NCI-H2081 treated with DMSO at 0.1 percent for 48 hours (cell line): ENCODE measurements at places on chromosomes 11 and 22.

GRCh38 chr11:120594746-120595145 lies 83.2 kb downstream of the GRIK4 start:
- no peak for DNase-seq

- DNase-seq = no peak
These were observed 148.2 kb downstream of the MAML2 start for GRCh38 chr11:96194581-96195374.

GRCh38 chr11:117490911-117491310 lies 163.3 kb downstream of the CEP164 start:
- no peak for DNase-seq

GRCh38 chr11:127074151-127074761 lies 73.7 kb upstream of the KIRREL3 start:
- DNase-seq = no peak

DNA sequence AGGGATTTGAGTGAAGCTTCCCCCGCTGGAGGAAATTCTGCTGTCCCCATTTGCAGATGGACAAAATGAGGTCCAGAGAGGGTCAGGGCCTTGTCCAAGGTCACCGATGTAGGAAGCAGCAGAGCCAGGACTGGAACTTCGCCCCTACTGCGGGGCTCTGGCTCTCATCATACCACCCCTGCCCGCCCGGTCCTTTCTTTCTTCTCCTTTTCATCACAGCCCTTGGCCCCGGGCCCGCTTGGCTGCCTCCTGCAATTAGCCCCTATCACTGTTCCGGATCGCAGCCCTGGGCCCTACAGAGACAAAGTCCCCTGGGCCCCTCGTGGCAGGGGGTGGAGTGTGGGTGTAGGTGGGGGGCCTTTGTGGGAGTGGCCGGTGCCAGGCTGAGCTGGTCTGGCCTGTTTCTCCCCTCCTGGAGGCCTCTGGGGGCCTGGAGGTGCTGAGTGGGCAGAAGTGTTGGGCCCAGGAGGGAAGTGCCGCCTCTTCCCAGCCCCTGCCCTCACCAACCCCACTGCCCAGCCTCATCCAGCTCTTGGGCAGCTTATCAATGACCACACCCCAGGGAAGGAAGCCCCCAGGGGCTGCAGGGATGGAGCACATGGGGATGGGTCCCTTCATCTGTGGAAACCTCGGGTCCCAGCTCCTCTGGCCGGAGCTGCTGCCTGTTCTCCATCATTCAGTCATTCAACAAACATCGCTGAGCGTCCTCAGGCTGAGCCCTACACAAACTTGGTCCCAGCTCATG lies 3.4 kb downstream of the EMID1 start:
- DNase-seq = no peak

- no peak for DNase-seq
These were observed 320.9 kb upstream of the PITPNB start for GRCh38 chr22:28239941-28240340.

DNA sequence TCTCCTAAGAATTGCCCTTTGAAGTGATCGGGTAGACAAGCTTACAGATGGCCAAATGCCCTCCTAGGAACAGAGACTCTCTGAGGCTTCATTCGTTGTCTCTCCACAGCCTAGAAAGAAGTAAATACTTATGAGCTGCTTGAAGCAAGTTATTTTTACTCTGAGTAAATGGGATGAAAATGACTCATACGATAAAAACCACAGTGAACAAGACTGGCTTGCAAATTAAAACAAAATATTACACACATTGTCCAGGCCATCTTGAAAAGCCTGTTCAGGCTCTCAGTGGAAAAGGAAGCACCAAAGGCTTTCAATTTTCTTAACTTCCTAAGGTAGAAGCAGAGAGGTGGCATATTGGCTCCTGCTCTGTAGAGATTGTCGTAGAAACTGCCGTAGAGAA lies 294.2 kb downstream of the NELL1 start:
- no peak for DNase-seq

DNA sequence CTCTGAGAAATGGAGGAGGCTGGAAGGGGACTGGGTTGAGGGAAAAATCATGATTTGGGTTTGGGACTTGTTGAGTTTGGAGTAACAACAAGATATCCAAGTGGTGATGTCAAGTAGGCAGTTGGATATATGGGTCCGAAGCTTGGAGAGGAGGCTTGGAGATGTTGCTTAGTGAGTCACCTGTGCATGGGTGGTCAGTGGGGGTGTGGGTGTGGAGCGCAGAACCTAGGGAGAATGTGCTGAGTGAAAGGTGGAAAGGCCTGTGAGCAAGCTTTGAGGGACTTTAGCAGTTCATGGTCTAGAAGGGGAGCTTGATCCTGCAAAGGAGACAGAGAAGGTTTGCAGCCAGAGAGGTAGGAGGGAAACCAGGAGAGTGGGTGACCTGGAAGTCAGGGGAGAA lies 38.2 kb downstream of the PRDM11 start:
- DNase-seq = no peak

DNA sequence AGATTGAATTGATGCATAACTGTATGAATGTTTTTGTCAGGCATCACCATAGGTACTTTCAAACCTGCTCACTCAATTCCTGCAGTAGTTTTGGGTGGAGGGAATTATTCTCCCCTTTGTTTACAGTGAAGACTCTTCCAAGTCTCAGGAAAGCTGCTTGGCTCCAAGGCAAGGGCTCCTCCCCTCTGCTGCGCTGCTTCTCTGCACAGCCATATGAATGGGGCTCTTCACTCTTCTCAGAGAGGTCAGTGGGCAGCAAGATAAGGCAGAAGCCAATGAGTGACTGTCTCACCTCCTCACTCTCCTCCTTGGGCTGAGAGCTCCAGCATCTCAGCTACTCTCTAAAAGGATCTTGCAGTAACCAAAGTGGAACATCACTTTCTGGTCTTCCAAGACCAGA lies 165.7 kb upstream of the TTC12 start:
- DNase-seq = no peak

- no peak for DNase-seq
These were observed 43.5 kb downstream of the PPFIA1 start for GRCh38 chr11:70313945-70314344.
